ENCODE measurements at places on chromosomes 12 and 14.

GRCh38 chr14:66087231-66087630, 398.9 kb upstream of the CCDC196 start:
- DNase-seq = peak; percentile 20

DNA sequence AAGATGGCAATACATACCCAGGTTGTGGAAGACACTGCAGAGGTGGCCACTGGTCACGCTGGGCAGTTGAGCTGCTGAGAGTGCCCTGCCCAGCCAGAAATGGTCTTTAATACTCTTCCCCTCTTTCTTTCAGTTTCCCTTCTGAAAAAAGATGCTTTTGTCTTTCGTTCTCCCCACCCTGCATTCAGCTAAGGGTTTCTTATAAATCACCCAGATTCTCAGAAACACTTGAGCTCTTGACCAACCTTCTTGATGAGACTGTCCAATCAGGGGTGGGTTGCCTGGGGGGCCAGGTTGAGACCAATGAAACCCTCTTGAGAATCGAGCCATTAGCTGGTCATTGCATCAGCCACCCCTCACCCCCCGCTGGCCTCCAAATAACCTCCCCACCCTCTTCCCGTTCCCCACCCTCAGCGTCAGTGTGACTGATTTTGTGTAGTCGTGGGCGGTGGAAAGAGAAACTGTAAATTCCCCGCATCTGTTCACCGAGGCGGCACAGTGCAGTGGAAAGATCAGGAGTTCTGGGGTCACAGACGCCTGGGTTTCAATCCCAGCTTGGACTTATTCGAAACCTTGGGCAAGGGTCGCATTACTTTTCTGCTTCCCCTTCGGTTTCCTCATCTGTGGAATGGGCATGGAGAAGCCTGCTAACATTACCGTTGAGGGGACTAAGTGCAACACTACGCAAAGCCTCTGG, 52.3 kb downstream of the SLC25A47 start:
- DNase-seq = peak; percentile 96

- peak; percentile 42 for DNase-seq
Measured at GRCh38 chr12:88952562-88952942, 372.3 kb upstream of the KITLG start.

DNA sequence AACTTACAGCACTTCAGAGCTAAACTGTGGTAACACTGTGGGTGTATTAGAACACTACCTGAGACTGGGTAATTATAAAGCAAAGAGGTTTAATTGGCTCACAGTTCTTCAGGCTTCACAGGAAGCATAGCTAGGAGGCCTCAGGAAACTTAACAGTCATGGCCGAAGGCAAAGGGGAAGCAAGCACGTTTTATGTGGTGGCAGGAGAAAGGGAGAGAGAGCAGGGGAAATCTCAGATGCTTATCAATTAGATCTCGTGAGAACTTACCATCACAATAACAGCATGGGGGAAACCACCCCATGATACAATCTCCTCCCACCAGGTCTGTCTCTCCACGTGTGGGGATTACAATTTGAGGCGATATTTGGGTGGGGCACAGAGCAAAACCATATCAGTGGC, 512.6 kb downstream of the RERGL start:
- no peak for DNase-seq

- DNase-seq = no peak
Measured at GRCh38 chr12:75579552-75579951, 68.1 kb upstream of the KRR1 start.

DNA sequence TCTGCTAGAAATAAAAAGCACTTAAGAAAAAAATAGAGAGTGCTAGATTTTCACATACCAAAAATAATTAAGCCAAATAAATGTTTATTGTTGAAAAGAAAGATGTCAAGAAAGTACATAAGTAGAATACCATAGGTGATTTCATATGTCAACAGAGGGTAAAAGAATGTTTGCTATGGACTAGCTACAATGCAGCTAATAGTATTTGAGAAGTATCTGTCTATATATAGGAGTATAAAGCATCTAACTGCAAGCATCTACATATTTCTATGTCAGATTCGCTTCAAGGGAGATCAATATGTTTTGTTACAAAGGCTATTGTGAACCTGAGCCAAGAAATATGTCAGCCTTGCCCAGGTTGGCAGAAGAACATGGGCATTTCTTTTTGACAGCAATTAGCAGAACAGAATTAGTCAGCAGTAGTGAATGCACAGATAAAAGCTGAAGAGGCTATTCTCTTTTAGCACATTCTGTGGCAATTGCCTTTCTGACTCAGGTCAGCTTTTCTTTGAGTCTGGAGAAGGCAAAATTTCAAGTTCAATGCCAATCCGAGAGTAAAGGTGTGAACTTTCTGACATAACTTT, 140.1 kb downstream of the ALG10B start:
- DNase-seq = no peak

Data from astrocyte (in vitro differentiated cells and primary cell).